WTC11 (cell line): ENCODE measurements at places on chromosomes 11 and 22.

GRCh38 chr11:68950270-68950669 is 30.5 kb downstream of the MRGPRD start:
- peak; percentile 43 for DNase-seq

GRCh38 chr22:29310065-29310862 is 3.8 kb downstream of the GAS2L1 start:
- no peak for DNase-seq

DNA sequence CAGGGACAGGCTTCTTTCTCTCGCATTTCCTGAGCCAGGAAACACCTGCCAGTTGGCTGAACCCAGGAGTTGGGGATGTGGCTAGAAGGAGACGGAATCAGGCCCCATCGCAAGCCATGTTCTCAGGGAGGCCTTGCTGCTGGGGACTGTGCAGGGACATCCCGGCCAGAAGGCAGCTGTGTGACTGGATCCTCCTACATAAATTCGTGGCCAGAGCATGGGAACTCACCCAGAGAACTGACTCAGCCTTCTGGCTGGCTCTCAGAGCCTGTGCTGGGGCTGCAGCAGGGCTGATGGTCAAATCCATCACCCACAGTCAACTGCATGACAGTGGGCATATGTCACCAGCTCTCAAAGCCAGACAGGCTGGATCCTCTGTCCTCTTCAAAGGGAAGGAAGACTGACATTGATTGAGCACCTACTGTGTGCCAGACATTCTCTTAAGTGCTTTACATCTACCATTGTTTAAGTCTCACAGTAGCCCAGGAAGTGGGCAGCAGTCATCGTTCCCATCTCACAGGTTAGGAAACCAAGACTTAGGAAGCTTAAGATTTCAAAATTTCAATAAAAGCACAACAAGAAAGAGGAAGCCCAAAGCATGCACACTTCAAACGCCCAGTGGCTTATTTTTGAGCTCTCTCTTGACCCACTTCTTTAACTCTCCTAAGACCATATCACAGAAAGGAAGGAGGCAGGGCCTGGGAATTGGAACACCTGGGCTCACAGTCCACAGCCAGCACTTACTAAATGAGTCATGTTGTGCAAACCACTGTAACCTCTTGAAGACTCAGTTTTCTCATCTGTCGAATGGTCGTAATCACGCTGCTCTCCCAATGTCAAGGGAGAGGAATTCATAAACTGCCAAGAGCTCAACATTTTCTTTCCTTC is 30.9 kb upstream of the CACNG2 start:
- no peak for DNase-seq

GRCh38 chr11:103528046-103528445 is 418.8 kb downstream of the DYNC2H1 start:
- DNase-seq = no peak

- DNase-seq = no peak
Measured at GRCh38 chr11:130269326-130269943, 45.3 kb downstream of the ZBTB44 start.

DNA sequence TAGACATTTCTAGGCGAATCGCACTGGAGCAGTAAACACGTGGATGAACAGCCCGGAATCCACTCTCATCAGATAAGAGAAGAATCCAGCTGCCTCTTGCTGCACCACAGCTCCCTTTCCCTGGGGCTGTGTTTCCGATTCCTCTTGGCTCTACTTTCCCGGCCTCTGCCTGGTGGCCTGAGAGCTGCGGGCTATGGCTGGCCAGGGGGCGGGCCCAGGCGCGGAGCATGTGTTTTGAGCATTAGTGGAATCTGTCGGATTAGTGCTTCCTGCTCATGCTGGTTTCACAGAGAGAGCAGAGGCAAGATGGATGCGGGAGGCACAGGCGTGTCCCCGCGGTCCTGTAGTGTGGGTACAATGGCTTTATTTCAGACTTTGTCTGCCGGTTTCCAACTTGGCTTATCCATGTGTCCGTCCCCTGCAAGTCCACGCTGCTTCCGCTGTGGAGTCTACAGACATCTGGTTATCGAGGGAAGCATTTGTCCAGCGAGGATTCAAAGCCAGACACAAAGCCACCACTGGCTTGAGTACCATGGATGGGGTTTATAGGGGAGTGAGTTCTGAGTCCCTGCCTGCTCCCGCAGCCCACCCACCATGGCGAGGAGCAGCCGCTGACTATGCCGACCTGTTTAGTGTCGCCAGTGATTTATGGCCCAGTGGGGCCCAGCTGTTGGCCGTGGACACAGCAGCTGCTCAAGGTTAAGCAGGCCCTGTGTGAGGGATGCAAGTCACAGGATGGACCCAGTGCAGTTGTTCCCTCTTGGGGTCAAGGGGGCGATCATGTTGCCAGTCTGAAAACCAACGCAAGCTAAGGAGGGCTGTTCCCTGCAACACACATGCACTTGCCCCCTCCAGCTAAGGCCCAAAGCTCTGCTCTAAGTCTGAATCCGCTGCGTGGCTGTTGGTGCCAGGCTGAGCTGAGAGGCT is 43.3 kb upstream of the EP300 start:
- peak; percentile 53 for DNase-seq

- DNase-seq = no peak
Measured at GRCh38 chr11:2250485-2250884, 19.9 kb downstream of the ASCL2 start.

- DNase-seq = no peak
Measured at GRCh38 chr11:97361812-97362378, 972.1 kb downstream of the JRKL start.

GRCh38 chr22:25083056-25083806 is 116.4 kb upstream of the CRYBB3 start:
- DNase-seq = no peak

GRCh38 chr11:63937713-63938478 is 906 bp upstream of the NAA40 start:
- peak; percentile 56 for DNase-seq

DNA sequence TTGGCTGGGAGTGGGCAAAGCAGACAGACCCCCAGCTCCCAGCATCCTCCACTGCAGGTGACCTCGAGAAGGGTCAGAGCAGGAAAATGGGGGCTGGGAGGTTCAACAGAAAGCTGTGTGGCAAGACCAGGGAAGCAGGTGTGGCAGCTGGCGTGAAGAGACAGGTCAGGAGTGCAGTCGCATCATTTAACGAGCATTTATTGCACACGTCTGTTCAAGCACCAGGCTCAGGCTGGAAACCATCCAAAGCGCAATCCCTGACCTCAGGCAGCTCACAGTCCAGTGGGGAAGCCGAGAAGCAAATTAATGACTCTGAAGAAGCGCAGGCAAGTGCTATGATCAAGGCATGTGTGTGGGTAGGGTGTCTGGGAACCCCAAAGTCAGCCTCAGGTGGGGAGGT is 7.4 kb downstream of the SLC25A45 start:
- DNase-seq = no peak

GRCh38 chr11:3783611-3784010 is 13.7 kb downstream of the NUP98 start:
- DNase-seq = no peak

DNA sequence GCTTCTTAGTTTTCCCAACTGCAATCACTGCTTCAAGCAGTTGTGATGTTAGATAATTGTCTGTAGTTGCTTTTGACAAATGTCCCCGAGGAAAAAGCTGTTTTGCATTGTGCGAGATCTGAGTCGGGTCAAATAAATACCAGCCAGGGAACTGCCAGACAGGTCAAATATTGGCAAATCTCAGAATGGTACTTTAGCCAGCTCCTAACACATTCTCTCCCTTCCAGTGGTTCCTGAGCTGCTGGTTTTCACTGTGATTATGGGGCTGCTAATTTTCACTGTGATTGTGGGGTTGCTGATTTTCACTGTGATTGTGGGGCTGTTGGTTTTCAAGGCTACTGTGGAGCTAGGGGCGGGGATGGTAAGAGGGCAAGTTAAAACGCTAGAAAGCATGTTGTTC is 14.3 kb downstream of the RASSF10 start:
- DNase-seq = no peak

DNA sequence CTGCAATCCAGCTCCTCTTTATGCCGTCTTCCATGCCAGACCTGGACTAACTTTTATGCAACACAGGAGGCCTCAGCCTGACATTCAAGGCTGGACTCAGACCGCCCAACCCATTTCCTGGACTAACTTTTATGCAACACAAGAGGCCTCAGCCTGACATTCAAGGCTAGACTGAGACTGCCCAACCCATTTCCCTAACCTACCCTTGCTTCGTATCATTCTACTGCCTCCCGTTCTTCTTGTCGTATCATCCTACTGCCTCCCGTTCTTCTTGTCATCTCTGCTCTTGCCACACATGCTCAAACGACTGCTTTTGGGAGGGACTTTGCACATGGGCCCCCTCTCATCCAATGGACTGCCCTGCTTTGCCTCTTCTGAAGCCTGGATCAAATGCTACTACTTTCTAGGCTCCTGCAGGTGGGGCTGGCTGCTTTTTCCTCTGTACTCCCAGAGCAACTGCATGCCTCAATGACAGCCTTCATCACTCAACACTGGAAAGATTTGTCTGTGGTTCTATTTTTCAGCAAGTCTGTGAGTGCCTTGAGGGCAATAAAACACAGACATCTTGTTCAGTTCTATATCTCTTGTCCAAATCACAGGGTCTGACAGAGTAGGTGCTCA is 7.8 kb downstream of the TBC1D10A start:
- DNase-seq = no peak
